ENCODE measurements at places on chromosomes 6 and 20. TPM values are rescaled to one million over a fixed set of nuclear protein-coding genes. Genes with fewer than 3 reads are reported as not detected.

HLA-C gene
- 13.7 TPM for total RNA-seq

CLPSL2 gene
- not detected for total RNA-seq

CFAP206 gene
- total RNA-seq, result 1.9 TPM

OPRM1 gene
- total RNA-seq, result not detected

NTSR1 gene
- total RNA-seq, result 4.0 TPM

SMLR1 gene
- total RNA-seq, result not detected

TBX18 gene
- 5.1 TPM for total RNA-seq

GRCh38 chr6:144653885-144654505 lies 368.9 kb downstream of the UTRN start:
- DNase-seq, result no peak
- no peak overlapping the region for H3K4me3 ChIP-seq
- no peaks in the 10 kb centered on the region for H3K36me3 ChIP-seq
- H3K4me1 ChIP-seq, result peaks cover 19% of the 10 kb centered on the region

DNA sequence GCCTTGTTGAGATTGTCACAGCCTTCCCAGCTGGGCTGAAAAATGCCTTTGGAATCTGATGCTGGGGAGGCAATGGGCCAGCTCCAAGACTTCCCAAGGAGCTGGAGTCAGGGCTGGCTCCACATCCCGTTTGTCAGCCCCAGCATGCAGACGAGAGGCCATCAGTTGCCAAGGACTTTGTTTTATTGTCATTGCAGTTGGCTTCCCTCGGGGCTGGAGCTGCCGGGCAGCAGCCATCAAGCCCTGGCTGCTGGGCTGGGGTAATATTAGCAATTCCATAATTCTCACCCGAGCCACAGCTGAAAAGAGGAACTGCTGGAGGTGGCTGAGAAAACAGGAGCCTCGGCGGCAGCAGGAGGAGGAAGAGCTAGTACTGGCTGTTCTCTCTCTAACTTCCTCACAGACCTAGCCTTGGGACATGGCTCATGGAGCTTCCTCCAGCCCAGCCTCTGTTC lies 182.5 kb downstream of the CDC5L start:
- peaks cover 1% of the 10 kb centered on the region for H3K27me3 ChIP-seq
- no peak overlapping the region for H3K27ac ChIP-seq
- H3K4me1 ChIP-seq, result no peaks in the 10 kb centered on the region

- no peak overlapping the region for H3K4me3 ChIP-seq
- H3K27me3 ChIP-seq, result peaks cover 1% of the 10 kb centered on the region
- no peak for DNase-seq
- peaks cover 4% of the 10 kb centered on the region for H3K4me1 ChIP-seq
Measured at GRCh38 chr6:148293181-148293995, 49.2 kb upstream of the SASH1 start.

DNA sequence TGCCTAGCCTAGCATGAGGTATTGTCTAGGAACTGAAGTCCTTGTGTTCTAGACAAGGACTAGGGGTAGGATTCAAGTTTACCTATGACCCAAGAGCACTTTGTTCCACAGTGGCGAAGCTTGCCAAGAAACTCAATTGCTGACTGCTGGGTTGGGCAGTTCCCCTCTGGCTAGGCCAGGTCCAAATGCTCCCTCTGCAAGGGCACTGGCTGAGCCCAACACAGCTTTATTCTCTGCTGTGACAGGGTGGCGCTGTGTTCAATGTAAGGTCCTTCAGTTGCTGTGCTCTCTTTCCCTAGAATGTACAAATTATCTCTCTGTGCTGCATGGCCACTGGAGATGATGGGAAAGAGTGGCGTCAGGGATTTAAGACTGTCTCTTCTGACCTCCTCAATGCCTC lies 950.8 kb downstream of the HACE1 start:
- H3K4me3 ChIP-seq, result no peak overlapping the region
- DNase-seq, result no peak
- H3K27me3 ChIP-seq, result no peaks in the 10 kb centered on the region
- H3K4me1 ChIP-seq, result peaks cover 10% of the 10 kb centered on the region

GRCh38 chr20:33826270-33826897 lies 15.2 kb downstream of the CHMP4B start:
- no peaks in the 10 kb centered on the region for H3K36me3 ChIP-seq
- no peak overlapping the region for H3K27ac ChIP-seq
- no peak overlapping the region for H3K4me3 ChIP-seq
- peaks cover 43% of the 10 kb centered on the region for H3K4me1 ChIP-seq

DNA sequence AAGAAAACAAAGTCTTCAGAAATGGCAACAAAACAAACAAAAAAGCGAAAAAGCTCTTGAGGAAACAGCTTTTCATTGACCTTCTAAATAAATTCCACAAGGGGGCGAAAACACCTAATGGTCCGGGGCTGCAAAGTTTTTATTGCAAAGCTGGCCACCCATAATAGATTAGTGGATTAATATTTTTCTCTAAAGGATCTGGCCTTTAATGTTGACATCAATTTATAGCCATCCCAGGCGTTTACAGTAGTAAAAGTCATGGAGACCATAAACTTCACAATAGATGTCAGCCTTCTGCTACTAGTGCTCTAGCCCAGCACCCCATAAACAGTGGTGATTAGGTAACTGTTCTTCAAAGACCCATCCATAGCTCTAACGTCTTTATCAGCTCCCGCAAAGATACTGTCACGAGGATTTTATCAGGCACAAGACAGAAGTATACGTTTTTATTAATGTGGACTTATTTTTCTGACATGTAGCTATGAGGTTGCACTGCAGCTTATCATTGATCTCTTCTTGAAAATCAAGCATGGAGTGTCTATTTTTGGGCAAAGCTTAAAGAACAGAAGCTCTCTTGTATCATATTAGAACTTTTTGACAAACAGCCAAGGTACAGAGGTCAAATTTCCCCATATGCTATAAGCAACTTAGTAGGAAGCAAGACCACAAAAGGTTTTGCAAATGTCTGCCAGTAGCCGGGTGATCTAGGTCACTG lies 4.7 kb downstream of the CITED2 start:
- no peak for DNase-seq
- peaks cover 32% of the 10 kb centered on the region for H3K4me1 ChIP-seq
- peak overlapping the region; percentile 89 for H3K27ac ChIP-seq
- peaks cover 9% of the 10 kb centered on the region for H3K27me3 ChIP-seq

DNA sequence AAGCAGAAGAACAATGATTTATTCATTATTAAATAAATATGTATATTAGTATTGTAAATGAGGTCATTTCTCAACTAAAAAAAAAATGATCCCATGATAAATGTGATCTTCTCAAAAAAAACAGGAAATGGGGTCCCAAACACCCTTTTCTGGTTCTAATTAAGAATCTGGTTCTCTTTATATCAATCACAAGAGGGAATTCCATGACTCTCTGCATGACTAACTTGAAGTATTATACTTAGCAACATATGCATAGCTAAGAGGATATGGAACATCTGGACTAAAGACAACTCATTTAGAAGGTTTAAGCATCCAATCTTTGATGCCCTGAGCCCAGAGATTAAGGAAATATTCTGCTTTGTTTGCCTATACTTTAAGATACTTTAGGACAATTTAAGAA lies 89.7 kb upstream of the EMILIN3 start:
- peaks cover 9% of the 10 kb centered on the region for H3K4me1 ChIP-seq
- DNase-seq, result no peak
- no peak overlapping the region for H3K27ac ChIP-seq
- H3K4me3 ChIP-seq, result no peak overlapping the region

- no peaks in the 10 kb centered on the region for H3K27me3 ChIP-seq
- H3K4me1 ChIP-seq, result peaks cover 6% of the 10 kb centered on the region
- no peak overlapping the region for H3K27ac ChIP-seq
- H3K36me3 ChIP-seq, result no peaks in the 10 kb centered on the region
- H3K4me3 ChIP-seq, result no peak overlapping the region
Measured at GRCh38 chr6:133184798-133185372, 56.3 kb upstream of the EYA4 start.

- H3K36me3 ChIP-seq, result no peaks in the 10 kb centered on the region
- no peaks in the 10 kb centered on the region for H3K4me1 ChIP-seq
- peaks cover under 1% of the 10 kb centered on the region for H3K27me3 ChIP-seq
Measured at GRCh38 chr6:52410979-52411378, 9.2 kb upstream of the EFHC1 start.

GRCh38 chr6:127177923-127178231 lies 59.4 kb downstream of the RSPO3 start:
- H3K36me3 ChIP-seq, result no peaks in the 10 kb centered on the region
- no peaks in the 10 kb centered on the region for H3K4me1 ChIP-seq
- no peak overlapping the region for H3K27ac ChIP-seq
- no peak for DNase-seq
- H3K4me3 ChIP-seq, result no peak overlapping the region

- DNase-seq, result no peak
- H3K27ac ChIP-seq, result peak overlapping the region; percentile 57
- peak overlapping the region; percentile 65 for H3K4me3 ChIP-seq
- H3K36me3 ChIP-seq, result no peaks in the 10 kb centered on the region
Measured at GRCh38 chr6:30480536-30481156, 8.7 kb upstream of the HLA-E start.

DNA sequence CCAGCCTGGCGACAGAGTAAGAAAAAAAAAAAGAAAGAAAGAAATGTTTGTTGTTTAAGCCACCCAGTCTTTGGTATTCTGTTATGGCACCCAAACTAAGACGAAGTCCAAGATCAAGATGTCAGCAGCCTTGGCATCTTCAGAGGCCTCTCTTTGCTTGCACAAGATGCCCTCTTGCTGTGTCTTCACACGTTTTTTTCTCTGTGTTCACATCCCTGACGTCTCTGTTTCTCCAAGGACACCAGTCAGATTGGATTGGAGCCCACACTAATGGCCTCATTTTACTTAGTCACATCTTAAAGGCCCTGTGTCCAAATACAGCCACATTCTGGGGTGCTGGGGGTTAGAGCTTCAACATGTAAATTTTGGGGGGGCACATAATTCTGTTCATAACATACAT lies 380.9 kb downstream of the GJA1 start:
- peaks cover 17% of the 10 kb centered on the region for H3K36me3 ChIP-seq
- H3K4me3 ChIP-seq, result no peak overlapping the region
- H3K27ac ChIP-seq, result peak overlapping the region; percentile 17
- no peak for DNase-seq
- H3K4me1 ChIP-seq, result no peaks in the 10 kb centered on the region

DNA sequence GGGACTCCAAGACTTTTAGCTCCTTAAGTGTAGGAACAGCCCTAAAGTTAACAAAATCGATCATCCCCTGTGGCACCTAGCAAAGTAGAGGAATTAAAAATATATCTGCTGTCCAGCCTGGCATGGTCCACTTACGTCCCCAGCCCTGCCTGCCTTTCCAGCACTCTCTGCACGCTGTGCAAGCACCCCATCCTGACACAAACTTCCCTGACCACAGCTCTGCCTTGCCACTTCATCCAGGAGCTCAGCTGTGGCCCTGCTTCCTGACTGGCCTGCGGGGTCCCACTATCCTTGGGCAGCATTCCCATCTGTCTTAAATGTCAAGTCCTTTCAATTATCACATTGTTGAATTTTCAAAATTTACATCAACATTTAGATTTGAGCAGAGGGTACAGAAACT lies 39.0 kb downstream of the BLOC1S5 start:
- no peak overlapping the region for H3K27ac ChIP-seq
- no peaks in the 10 kb centered on the region for H3K36me3 ChIP-seq
- H3K4me1 ChIP-seq, result peaks cover 19% of the 10 kb centered on the region
- DNase-seq, result no peak
- H3K27me3 ChIP-seq, result no peaks in the 10 kb centered on the region

DNA sequence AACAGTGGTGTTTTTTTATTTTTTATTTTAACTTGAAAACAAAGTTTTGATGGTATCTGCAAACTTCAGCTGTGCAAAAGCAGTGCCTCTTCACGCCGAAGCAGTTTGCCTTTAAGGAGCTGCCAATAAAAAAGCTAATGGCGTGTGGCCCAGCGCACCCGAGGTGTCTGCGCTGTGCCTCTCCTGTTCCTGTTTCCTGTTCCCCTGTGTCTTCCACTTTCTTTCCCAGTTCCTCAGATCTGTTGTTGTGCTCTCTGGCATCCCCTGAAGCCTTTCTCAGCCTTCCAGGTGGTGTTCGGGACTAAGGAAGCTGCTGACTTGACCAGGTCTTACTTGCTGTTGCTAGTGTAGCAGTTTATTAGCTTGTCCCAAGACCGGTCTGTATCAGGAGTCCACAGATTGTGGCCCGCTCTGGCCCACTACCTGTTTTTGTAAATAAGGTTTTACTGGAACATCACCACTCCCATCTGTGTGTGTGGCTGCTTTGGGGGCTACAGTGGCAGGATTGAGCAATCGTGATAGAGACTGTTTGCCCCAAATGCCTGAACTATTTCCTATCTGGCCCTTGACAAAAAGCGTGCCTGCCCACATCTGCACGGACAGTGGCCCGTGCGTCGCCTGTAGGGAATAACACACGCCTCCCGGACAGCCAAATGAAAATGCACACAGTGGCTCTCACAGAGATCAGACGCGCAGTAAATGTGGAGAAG lies 178.3 kb downstream of the TMEM242 start:
- peak overlapping the region; percentile 64 for H3K27ac ChIP-seq
- H3K27me3 ChIP-seq, result peaks cover 13% of the 10 kb centered on the region
- peaks cover 47% of the 10 kb centered on the region for H3K4me1 ChIP-seq
- DNase-seq, result no peak
- peaks cover 4% of the 10 kb centered on the region for H3K36me3 ChIP-seq

DNA sequence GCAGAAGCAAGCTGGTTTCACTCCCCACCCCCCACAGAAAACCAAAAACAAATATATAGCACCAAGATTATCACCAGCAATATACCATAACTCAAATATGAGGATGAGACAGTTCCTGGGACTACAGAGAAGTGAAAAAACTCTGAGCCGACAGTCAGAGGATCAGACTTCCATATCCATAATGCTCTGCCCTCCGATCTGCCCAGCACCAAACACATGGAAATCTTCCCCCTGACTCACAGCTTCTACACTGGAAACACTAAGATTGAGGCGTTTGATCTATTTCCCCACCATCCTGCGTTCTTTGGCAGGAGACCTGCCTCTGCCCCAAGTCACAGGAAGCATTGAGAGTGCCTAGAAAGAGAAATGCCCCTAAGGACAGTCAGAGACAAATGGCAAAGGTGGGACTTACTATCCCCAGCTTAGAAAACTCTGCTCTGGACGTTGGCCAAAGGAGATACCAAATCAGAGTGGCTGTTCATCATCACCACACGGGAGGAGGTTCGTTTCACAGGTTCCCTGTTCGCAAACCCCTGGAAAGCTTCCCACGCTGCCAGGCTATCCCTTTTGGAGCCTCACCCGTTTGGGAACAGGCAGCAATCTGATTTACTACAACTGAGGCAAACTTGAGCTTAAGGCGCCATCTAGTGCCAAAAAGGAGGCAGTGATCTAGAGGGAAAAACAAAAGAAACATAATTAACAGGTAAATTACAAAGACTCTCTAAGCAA lies 48.7 kb upstream of the SRSF6 start:
- no peak overlapping the region for H3K4me3 ChIP-seq
- peaks cover 3% of the 10 kb centered on the region for H3K27me3 ChIP-seq
- no peak overlapping the region for H3K27ac ChIP-seq
- H3K4me1 ChIP-seq, result no peaks in the 10 kb centered on the region

DNA sequence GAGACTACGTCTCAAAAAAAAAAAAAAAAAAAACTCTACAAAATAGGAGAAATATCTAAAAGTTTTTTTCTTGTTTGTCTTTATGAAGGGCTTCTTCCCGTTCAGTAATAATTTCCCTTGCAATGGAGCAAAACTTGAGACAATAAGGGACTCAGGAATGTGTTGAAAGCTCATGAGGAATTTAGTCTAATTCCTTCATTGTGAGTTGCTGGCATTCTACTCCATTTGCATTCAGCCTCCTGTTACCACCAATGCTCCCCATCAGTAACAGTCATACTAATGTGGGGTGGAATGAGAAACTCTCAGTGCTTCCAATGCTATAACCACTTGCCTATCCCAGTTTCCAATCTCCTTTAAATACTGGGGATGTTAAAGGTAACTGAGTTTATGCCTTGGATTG lies 576.7 kb upstream of the AGPAT4 start:
- peaks cover 33% of the 10 kb centered on the region for H3K4me1 ChIP-seq
- no peak overlapping the region for H3K4me3 ChIP-seq
- no peak overlapping the region for H3K27ac ChIP-seq
- H3K27me3 ChIP-seq, result peaks cover 4% of the 10 kb centered on the region
- no peak for DNase-seq

Measured in glutamatergic neuron (in vitro differentiated cells).